ENCODE measurements at places on chromosomes 13 and 19. TPM values are rescaled to one million over a fixed set of nuclear protein-coding genes. Genes with fewer than 3 reads are reported as not detected.

SLC1A6 gene
- not detected for total RNA-seq

OSCAR gene
- 2.3 TPM for total RNA-seq

ZNF253 gene
- 8.8 TPM for total RNA-seq

GRCh38 chr19:5093297-5093928 is 124.5 kb downstream of the KDM4B start:
- no peaks in the 10 kb centered on the region for H3K36me3 ChIP-seq
- peak; percentile 73 for DNase-seq
- peaks cover 56% of the 10 kb centered on the region for H3K4me1 ChIP-seq
- no peak overlapping the region for H3K4me3 ChIP-seq
- peak overlapping the region; percentile 67 for H3K27ac ChIP-seq

LYPD4 gene
- not detected for total RNA-seq

GRCh38 chr13:103514188-103514587 is 448.0 kb upstream of the SLC10A2 start:
- no peaks in the 10 kb centered on the region for H3K27me3 ChIP-seq
- no peak overlapping the region for H3K4me3 ChIP-seq
- peaks cover 6% of the 10 kb centered on the region for H3K4me1 ChIP-seq
- no peaks in the 10 kb centered on the region for H3K36me3 ChIP-seq
- no peak for DNase-seq

- no peaks in the 10 kb centered on the region for H3K27me3 ChIP-seq
- no peaks in the 10 kb centered on the region for H3K4me1 ChIP-seq
- no peak for DNase-seq
- no peak overlapping the region for H3K27ac ChIP-seq
- H3K4me3 ChIP-seq = no peak overlapping the region
Measured at GRCh38 chr19:41233748-41234240, 14.8 kb downstream of the AXL start.

DNA sequence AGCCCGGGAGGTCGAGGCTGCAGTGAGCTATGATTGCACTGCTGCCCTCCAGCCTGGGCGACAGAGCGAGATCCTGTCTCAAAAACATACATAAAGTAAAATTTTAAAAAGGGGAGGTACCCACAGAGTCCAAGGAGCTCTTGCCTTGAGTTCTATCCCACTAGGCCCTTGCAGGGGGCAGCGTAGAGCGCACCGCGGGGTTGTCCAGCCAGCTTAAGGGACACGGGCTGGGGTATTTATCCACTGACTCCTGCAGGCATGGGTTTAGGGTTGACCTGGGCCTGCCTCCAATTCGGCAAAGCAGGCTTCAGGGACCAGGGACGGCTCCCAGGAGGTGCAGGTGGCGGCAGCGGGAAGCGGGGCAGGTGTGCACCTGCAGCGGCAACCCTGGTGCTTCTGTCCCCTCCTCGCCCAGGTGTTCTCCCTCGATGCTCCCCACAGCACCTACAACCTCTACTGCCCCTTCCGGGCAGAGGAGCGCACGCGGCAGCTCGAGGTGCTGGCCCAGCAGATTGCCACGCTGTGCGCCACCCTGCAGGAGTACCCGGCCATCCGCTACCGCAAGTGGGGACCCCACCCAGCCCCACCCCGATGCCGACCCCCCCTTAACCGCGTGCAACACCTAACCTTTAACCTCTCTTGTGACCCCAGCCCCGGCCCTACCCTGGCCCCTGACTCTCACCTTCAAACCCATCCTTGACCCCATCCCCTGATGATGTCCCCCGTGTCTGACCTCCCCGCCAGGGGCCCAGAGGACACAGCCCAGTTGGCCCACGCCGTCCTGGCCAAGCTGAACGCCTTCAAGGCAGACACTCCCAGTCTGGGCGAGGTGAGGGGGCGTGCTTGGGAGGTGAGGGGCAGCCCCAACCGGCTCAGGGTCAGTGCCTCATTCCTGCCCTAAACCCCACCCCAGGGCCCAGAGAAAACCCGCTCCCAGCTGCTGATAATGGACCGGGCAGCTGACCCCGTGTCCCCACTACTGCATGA is 4.7 kb downstream of the STXBP2 start:
- H3K27ac ChIP-seq = no peak overlapping the region
- H3K27me3 ChIP-seq = no peaks in the 10 kb centered on the region
- H3K4me1 ChIP-seq = peaks cover 22% of the 10 kb centered on the region
- DNase-seq = no peak

DNA sequence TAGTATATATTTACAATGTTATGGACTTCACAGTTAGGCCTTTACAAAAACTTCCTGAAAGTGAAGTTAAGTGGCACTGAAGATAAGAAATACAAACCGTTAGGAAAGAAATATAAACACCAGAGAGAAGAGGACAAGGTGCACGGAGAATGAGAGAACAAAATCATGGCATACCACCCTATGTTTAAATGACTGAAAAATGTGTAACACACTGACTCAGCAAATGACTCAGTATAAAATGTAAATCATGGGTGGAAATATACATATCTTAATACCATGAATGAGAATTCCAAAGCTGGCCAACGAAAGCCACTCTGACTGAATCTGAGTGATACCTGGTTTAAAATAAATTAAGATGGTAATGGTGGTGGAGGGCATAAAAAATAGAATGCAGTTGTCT is 260.8 kb downstream of the DNAJC15 start:
- DNase-seq = no peak
- H3K4me3 ChIP-seq = no peak overlapping the region
- no peaks in the 10 kb centered on the region for H3K36me3 ChIP-seq
- H3K27ac ChIP-seq = no peak overlapping the region

ZNF749 gene
- total RNA-seq = 1.8 TPM

FARP1 gene
- total RNA-seq = 93.6 TPM

FFAR1 gene
- total RNA-seq = 1.6 TPM

- DNase-seq = no peak
- no peak overlapping the region for H3K27ac ChIP-seq
- no peaks in the 10 kb centered on the region for H3K27me3 ChIP-seq
- peaks cover 27% of the 10 kb centered on the region for H3K36me3 ChIP-seq
- H3K4me1 ChIP-seq = no peaks in the 10 kb centered on the region
- H3K4me3 ChIP-seq = no peak overlapping the region
Measured at GRCh38 chr19:42228641-42229040, 8.5 kb downstream of the ZNF526 start.

GRCh38 chr19:42571116-42571515 is 23.6 kb downstream of the CEACAM8 start:
- no peaks in the 10 kb centered on the region for H3K4me1 ChIP-seq
- no peaks in the 10 kb centered on the region for H3K27me3 ChIP-seq
- no peak for DNase-seq
- H3K36me3 ChIP-seq = no peaks in the 10 kb centered on the region

DNA sequence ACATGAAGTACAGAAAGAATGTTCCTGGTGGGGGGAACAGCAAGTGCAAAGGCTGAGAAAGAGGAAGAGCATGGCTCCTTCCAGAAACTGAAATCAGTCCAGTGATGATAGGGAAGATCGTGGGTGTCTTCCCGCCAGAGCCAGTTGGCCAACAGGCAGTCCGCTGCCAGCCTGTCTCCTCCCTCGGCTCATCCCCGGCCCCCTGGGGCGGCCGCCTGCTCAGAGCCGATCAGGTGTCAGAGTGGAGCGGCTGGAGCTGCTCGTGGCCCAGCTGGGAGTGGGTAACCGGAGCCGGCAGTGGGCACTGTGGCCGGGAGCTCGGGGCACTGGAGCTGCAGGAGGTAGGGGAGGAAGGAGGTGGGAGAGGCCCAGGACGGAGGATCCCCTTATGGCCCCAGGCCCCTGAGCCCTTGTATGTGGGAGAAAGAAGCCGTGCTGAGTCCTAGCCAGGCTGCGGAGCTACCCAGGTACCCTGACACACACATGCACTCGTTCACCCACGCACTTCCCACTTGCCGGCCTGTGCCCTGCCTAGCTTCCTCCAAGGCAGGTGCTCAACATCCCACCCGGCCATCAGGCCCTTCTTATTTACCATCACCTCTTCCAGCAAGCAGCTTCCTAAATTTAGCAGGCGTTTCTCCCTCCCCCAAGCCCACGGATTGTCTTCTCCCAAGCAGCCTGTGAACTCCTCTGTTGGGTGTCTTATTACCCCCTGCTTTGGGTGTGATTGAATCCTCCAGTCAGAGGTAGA is 1.7 kb downstream of the ANKRD24 start:
- H3K36me3 ChIP-seq = no peaks in the 10 kb centered on the region
- H3K4me1 ChIP-seq = peaks cover 30% of the 10 kb centered on the region
- no peak overlapping the region for H3K27ac ChIP-seq
- no peak for DNase-seq

All from body of pancreas (tissue), 4 donors.